Fibroblast of villous mesenchyme (primary cell): ENCODE measurements at places on chromosomes 5 and 9. TPM values are rescaled to one million over a fixed set of nuclear protein-coding genes. Genes with fewer than 3 reads are reported as not detected.

Gene SLC36A2
- total RNA-seq: not detected in 2 replicates

Gene WDR38
- total RNA-seq: not detected in 2 replicates

Gene OGN
- total RNA-seq: not detected in 2 replicates

Gene CDK9
- 37.0 and 50.1 TPM in 2 replicates for total RNA-seq

Gene LRRC19
- not detected in 2 replicates for total RNA-seq

Gene IL5
- not detected in 2 replicates for total RNA-seq

Gene SLC30A5
- total RNA-seq: 55.1 and 85.9 TPM in 2 replicates

Gene ENTR1
- 34.5 and 40.3 TPM in 2 replicates for total RNA-seq

Gene MARVELD2
- 2.3 and 3.9 TPM in 2 replicates for total RNA-seq

Gene ZNG1C
- 17.7 and 21.6 TPM in 2 replicates for total RNA-seq

Gene CD74
- total RNA-seq: 0.32 and 3.0 TPM in 2 replicates

Gene PCDHGA2
- 2.6 and 3.0 TPM in 2 replicates for total RNA-seq

Gene SWI5
- 26.7 and 31.1 TPM in 2 replicates for total RNA-seq

Gene PCDHAC2
- under 0.01 TPM in 2 replicates for total RNA-seq

Gene ZNF879
- total RNA-seq: 2.6 and 5.6 TPM in 2 replicates

Gene LOX
- total RNA-seq: 91.1 and 131 TPM in 2 replicates

Gene MTAP
- total RNA-seq: 26.4 and 36.7 TPM in 2 replicates

Gene FOXD4L4
- total RNA-seq: under 0.01 TPM in 1 of 2 replicates, not detected in the other

Gene LIX1
- total RNA-seq: under 0.01 TPM in 1 of 2 replicates, not detected in the other

Gene PTGR1
- total RNA-seq: 85.4 and 116 TPM in 2 replicates

Gene TRIM36
- 0.97 and 2.2 TPM in 2 replicates for total RNA-seq

Gene MPDZ
- 46.4 and 62.6 TPM in 2 replicates for total RNA-seq

Gene KCNV2
- total RNA-seq: not detected in 2 replicates

Gene SPINK7
- not detected in 2 replicates for total RNA-seq

Gene PTGS1
- total RNA-seq: 10.4 and 32.9 TPM in 2 replicates

Gene ARHGEF39
- 0.97 and 3.0 TPM in 2 replicates for total RNA-seq

Gene SCAMP1
- total RNA-seq: 38.0 and 61.7 TPM in 2 replicates

Gene PARP8
- 11.3 and 12.5 TPM in 2 replicates for total RNA-seq

Gene KIF12
- not detected in 2 replicates for total RNA-seq

Gene MROH2B
- not detected in 2 replicates for total RNA-seq

Gene FSD1L
- 5.5 and 5.6 TPM in 2 replicates for total RNA-seq

Gene ZDHHC11
- 0.64 and 0.86 TPM in 2 replicates for total RNA-seq

Gene GADD45G
- 0.43 and 0.64 TPM in 2 replicates for total RNA-seq

Gene PLAC8L1
- not detected in 2 replicates for total RNA-seq

Gene LHX6
- not detected in 2 replicates for total RNA-seq

Gene SLC45A2
- under 0.01 TPM in 1 of 2 replicates, not detected in the other for total RNA-seq

Gene WDR5
- total RNA-seq: 19.3 and 22.0 TPM in 2 replicates
